ENCODE measurements at places on chromosomes 1 and 21.

DNA sequence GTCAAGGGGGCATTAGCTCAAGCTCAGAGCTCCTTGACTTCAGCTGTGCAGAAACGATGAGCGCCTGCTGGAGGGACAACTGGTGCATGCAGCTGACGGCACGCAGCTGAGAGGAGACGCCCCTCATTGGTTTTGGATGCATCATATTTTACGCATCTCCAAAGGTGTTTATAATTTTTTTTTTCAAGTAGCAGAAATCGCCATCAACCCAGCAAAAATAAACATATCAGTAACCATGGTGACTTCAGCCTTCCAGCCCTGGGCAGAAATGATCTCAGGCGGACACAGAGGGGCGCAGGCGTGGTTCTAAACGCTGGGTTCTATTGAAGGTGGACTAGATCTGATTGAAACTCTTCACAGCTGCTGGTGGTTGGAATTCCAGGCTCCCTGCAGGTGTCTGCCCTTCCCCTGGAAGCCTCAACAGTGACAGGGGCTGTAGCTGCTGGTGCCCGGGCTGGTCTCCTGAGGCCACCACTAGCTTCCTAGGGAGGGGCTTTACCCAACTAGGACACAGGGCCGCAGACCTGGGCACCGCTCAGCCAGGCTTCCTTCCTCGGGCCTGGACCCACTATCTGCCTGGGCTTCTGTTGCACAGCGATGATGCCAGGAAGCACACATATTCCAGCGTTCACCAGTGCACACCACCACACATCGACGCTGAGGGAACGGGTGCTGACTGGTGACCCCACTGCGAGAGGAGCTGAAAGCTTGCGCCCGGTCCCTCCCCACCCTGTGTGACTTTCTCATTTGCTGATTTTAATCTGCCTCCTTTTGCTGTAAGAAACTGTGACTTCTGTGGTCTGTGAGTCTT is 63.7 kb upstream of the ABCG1 start:
- no peak for DNase-seq

DNA sequence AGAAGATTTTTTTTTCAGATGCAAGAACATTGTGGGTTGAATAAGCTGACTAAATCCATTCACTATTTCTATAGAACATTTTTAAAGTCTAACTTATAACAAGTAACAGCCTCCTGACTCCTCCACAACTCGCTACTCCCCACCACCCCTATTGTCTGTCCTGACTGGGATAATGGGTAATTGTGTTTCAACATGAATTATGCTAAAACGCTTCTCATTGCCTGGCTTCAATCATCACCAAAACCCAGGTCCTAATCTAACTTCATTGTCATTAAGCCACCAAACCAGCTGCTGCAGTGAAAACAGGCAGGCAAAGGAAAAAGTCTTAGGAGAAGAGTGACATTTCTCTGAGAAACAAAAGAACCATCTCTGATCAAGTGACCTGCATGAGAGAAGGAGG is 30.0 kb downstream of the TNR start:
- DNase-seq = no peak

DNA sequence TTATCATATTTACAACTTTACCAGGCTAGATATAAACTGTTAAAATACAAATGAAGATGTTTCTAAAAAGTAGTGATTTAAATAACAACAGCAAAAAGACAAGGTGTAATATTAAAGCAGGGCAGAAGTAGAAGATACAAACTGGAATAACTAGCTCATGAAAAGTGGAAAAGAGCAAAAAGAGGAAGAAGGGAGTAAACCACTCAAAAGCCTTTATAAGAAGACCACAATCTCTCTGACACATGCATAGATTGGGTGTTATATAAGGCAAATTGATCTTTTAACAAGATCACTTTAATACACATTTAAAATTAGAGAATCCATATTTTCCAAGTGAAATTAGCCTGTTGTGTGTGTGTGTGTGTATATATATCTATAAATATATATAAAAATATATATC is 5.0 kb downstream of the DENND1B start:
- DNase-seq = no peak

- DNase-seq = no peak
Observed at GRCh38 chr1:24707687-24708086, 37.6 kb upstream of the CLIC4 start.

GRCh38 chr1:20484519-20485462 is 1.2 kb downstream of the CAMK2N1 start:
- DNase-seq = no peak

DNA sequence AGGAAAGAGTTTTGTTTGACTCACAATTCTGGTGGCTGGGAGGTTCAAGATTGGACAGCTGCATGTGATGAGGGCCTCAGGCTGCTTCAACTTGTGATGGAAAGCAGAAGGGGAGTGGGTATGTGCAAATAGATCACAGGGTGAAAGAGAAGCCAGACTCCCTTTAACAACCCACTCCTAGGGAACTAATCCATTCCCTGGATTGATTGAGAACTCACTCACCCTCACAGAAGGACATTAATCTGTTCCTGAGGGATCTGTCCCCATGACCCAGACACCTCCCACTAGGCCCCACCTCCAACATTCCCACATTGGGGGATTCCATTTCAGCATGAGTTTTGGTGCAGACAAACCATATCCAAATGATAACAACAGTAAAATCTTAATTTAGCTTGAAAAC is 25.6 kb downstream of the UBE2T start:
- DNase-seq = no peak

GRCh38 chr1:232725305-232726047 is 79.7 kb upstream of the MAP10 start:
- DNase-seq = no peak

GRCh38 chr1:230972855-230973271 is 5.8 kb downstream of the TTC13 start:
- DNase-seq = no peak

DNA sequence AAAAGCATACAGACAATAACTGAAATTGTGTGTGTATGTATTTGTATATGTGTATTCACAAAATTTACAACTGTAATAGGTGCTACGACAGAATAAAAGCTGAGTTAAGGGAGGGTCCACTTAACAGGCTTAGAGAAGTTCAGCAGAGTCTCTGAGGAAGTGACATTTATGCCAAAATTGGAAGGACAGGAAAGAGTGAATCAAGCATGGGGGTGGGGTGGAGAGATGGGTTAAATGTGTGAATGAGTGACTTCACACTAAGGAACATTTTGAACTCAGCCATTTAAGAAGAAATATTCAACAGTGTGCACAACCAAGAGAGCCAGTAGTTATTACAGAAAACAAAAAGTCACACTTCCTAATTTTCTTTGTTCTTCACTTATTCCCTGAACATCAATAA is 53.8 kb upstream of the RGS1 start:
- no peak for DNase-seq

- DNase-seq = no peak
Observed at GRCh38 chr1:177282976-177283375, 112.2 kb downstream of the BRINP2 start.

DNA sequence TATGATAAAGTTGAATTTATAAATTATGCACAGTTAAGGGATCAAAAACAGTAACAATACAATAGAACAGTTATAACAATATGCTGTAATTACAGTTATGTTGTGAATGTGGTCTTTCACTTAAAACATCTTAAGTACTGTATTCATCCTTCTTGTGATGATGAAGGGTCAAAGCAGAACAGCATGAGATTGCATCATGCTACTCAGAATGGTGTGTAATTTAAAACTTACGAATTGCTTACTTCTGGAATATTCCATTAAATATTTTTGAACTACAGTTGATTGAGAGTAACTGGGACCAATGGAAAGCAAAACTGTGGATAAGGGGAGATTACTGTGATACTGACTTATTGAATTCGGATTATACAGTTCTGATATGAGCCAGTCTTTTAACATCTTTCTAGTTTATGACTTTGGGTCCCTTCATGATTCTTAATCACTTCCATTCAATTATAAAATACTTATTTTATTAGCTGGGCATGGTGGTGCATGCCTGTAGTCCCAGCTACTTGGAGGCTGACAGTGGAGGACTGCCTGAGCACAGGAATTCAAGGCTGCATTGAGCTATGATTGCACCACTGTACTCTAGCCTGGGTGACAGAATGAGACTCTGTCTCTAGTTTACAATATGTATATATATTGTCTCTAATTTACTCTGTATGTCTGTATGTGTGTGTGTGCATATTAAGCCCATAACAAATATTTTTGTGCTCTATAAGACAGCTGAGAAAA is 43.2 kb downstream of the ATP1B1 start:
- DNase-seq = no peak

GRCh38 chr1:232969799-232970198 is 19.4 kb downstream of the NTPCR start:
- no peak for DNase-seq

DNA sequence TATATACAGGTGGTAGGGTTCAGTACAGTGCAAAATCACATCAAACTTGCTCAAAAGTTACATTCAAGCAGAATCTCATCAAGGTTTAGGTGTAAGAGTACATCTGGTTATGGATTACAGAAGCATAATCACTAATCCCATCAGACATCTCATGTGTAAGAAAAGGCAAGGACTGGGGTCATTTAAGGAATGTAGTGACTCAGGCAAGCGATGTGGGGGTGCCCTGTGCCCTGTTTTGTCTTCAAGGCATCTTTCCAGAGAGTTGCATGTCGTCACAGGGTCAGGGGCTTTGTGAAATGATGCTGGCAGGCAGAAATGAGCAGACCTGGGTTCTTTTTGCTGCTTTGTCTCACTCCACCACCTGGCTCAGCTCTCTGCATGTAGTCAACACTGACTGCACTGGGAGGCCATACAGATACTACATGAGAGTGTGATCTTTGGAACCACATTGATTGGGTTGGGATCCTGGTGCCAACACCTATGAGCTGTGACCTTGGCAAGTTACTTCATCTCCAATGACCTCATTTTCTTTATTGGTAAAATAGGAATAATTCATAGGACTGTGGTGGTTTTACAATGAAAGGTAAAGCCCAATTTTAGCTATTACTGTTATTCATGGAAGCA is 8.2 kb upstream of the HHIPL2 start:
- no peak for DNase-seq

DNA sequence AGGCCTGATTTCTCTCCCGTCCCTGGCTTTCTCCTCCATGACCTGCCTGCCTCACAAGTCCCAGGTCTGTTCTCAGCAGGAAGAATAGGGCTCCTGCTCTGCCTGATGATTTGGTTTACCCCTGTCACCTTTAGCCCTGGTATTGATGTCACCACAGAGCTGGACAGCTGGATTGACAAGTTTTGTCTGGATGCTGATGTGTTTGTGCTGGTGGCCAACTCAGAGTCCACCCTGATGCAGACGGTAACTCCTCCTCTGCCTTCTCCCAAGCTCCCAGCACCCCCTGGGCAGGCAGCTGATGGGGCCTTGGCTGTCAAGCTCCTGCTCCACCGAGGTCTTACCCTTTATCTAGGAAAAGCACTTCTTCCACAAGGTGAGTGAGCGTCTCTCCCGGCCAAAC is 18.4 kb downstream of the MFN2 start:
- DNase-seq = no peak

GRCh38 chr1:3614755-3615742 is 3.7 kb upstream of the MEGF6 start:
- DNase-seq = no peak

- no peak for DNase-seq
Observed at GRCh38 chr1:88189525-88189924, 494.5 kb upstream of the PKN2 start.

- DNase-seq = no peak
Observed at GRCh38 chr1:211791979-211792378, 38.6 kb downstream of the LPGAT1 start.

DNA sequence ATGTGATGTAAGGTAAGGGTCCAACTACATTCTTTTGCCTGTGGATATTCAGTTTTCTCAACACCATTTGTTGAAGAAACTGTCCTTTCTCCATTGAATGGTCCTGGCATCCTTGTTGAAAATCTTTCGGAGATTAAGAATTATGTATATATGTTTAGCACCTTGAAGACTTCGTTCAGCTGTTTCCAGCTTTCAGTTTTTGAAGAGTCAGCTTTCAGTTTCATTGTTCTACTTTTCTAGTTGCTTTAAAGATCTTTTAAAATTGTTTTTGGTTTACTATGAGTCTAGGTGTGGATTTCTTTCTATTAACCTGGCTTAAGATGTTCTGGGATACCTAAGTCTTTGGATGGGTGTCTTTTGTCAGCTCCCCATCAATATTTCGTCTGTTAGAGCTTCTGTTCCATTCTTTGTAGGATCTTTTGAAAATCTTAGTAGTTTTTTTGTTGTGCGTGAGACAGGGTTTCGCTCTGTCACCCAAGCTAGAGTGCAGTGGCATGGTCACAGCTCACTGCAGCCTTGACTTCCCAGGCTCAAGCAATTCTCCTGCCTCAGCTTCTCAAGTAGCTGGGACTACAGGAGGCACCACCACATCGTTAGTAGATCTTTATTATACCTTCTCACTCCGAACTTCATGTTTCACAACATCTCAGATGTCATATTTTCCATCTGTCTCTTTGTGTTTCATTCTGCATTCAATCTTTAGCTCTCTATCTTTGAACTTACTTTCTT is 353.5 kb upstream of the B3GALT2 start:
- no peak for DNase-seq

- DNase-seq = no peak
Observed at GRCh38 chr1:156260896-156261295, 13.0 kb upstream of the PAQR6 start.

DNA sequence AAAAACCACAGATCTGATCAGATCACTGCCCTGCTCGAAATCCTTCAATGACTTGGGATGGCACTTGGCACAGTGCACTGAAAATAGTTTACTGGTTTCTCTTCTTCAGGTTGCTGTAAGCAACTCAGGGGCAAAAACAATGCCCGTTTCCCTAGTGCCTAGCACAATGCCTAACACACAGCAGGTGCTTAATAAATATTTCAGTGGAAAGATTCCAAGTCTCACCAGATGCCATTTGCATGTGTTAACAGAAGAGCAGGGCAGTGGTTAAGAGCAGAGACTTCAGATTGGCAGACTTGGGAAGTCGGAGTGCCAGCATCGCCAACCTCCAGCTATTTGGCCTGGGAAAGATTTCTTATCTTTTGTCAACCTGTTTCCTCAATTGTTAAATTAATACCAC is 10.9 kb upstream of the METTL25B start:
- no peak for DNase-seq

GRCh38 chr21:25639551-25640201 is 618 bp downstream of the JAM2 start:
- DNase-seq = no peak

DNA sequence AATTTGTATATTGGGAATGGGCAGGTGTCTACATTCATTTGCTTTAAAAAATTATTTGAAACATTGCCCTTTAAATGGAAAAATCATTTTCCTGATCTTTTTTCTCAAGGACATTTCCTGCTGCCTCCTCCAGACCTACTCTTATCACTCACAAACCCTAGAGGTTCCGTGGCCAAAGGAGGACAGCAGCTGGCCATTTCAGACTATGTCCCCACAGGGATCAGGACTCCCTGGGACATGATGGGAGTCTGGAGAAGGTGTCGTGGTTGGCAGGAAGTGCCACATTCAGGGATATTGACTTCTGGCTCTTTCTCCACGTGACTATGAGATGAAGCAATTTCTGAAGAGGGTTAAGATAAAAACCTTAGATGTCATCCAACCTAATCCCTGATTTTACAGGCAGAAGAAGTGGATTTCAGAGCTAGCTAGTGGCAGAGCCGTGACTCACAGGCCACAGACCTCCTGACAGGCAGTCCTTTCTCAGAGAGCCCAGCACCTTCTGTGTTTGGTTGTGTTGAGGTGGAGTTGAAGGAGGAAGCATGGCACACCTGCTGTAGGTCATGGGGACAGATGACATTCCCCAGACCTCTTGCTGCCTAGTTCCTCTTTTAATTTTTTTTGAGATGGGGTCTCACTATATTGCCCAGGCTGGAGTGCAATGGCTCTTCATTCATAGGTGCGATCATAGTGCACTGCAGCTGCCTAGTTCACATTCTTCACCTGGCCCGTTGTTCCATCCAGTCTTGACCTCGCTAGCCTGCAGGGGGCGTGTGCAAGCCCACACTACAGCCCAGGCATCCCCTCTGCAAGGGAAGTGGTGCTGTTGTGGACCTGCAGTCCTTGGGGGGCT is 25.5 kb upstream of the IL10 start:
- DNase-seq = no peak

Data from astrocyte of the cerebellum (primary cell).